A673 (cell line): ENCODE measurements at places on chromosomes 11 and 22.

DNA sequence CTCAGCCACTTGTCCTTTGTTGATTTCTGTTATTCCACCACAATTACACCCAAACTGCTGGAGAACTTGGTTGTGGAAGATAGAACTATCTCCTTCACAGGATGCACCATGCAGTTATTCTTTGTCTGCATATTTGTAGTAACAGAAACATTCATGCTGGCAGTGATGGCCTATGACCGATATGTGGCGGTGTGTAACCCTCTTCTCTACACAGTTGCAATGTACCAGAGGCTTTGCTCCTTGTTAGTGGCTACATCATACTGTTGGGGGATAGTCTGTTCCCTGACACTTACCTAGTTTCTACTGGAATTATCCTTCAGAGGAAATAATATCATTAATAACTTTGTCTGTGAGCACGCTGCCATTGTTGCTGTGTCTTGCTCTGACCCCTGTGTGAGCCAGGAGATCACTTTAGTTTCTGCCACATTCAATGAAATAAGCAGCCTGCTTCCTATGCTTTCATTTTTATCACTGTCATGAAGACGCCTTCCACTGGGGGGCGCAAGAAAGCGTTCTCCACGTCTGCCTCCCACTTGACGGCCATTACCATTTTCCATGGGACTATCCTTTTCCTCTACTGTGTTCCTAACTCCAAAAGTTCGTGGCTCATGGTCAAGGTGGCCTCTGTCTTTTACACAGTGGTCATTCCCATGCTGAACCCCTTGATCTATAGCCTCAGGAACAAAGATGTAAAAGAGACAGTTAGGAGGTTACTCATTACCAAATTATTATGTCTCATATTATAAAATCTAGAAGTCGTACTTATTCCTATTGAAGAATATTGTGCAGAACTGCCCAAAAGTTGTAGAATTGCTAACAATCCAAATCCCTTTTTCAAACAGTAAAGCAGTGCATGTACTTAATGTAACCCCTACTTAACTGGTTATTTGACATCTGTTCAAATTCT lies 53.2 kb downstream of the OR4C6 start:
- peak; percentile 58 for DNase-seq

DNA sequence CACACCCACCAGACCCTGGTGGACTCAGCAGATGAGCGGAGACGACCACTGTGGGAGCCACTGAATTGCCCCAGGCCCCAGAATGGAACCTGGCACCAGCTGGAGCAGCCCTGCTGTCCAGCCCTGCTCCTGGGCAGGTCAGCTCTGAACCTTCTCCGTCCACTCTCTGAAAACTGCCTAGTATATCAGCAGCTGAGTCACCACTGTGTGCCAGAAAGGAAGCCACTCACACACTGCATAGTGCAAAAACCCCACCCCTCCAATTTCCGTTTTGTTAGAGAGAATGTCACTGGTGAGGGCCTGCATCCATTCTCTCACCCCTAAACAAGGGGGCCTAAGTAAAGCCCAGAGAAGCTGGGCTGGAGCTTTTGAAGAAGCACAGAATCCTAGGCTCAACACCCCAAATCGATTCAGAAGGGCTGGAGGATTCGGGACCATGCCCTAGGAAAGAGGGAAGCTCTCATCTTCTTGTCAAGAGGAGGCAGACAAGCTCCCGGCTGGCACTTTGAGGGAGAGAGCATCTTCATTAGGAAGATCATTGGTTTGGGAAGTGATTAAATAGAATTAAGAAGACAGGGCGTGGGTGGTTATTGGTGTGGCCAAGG lies 44.5 kb downstream of the GALNT18 start:
- no peak for DNase-seq

DNA sequence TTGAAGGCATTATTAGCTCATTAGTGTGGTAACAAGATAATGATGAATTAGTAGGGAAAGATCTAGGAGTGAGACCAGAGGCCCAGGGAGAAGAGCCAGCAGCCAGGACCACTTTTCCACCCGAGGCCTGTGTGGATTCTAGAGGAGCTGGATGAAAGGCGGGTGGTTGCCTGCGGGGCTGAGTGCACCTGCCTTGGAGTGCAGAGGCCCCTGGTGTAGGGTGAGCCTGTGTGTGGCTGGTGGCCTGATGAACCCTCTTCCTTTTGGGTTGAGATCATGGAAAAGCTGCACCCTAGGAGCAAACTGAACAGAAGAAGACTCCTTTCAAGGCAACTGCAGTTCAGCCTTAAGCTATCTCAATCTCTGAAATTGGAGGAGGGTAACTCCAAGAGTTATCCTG lies 5.9 kb upstream of the TP53AIP1 start:
- no peak for DNase-seq

DNA sequence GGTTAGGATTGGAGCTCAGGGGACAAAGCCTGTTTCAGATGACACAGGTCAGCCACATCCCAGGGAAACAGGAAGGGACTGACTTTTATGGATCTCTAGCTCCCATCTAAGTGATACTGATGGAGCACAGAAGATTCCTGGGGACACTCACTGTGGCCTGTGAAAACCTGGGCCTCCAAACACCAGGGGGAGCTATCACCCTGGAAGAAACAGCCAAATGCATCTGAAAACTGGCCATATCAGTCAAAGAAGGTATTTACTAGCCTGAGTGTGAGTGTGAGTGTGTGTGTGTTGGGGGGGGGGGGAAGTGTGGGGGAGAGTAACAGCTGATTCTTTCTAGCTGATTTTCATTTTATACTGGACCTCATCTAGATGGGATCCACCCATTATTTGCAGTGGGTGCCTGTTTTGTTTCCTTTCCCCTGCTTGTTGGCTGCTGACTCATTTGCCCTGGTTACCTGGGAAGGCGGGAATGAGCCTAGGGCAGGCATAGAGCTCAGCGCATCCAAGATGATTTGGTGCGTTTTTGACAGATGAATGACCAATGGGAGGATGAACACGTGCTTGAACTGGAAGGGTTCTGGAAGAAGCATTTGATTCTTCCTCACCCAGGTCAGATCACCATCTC lies 284.0 kb downstream of the KIRREL3 start:
- DNase-seq, result peak; percentile 64

DNA sequence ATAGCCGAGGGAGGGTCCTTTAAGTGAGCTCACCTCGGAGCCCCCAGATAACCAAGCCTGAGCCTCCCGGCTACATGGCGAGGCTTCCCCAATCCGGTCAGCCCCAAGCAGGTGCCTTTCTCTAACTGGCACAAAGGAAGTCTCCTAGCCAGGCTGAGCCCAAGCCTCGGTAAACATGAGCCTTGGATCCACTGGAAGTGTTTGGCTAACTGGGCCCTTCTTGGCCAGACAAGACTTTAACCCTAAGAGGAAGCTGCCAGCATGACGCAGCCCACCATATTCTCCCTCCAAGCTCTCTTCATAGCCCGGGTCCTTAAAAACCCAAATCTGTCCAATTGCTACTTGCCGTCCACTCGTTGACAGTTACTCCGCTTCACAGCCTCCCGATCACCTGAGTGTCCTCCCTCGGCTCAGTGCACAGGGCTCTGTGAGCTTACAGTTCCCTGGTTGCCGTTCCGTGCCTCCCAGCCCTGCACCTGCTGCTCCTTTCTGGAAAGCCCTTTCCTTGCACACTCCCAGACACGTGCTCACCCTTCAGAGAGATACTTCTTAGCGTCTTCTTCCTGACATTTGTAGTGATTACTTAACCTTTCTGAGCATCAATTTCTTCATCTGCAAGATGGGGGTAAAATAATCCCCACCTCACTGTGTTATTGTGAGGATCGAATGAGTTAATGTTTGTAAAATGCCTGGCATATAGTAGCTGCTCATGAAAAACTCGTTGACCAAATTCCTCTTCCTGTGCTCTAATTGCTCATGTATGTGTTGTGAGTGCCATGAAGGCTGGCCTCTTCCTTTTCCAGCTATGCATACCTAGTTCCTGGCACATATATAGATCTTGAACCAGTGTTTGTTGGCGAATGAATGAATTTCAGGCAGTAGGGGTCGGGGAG lies 25.6 kb downstream of the TXN2 start:
- DNase-seq, result no peak

DNA sequence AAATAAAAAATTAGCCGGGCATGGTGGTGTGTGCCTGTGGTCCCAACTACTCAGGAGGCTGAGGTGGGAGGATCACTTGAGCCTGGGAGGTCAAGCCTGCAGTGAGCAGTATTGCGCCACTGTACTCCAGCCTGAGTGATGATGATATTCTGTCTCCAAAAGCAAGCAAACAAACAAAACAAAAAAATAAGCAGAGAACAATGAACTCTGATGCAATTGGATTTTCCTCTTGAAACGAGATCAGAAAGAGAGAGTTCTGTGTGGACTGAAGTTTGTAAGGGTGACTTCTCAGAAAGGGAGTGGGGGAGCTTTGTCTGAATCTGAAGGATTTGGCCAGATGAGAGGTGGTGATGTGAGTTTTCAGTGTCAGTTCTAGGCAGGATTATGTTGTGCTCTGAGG lies 6.0 kb upstream of the TMEM123 start:
- DNase-seq, result no peak

DNA sequence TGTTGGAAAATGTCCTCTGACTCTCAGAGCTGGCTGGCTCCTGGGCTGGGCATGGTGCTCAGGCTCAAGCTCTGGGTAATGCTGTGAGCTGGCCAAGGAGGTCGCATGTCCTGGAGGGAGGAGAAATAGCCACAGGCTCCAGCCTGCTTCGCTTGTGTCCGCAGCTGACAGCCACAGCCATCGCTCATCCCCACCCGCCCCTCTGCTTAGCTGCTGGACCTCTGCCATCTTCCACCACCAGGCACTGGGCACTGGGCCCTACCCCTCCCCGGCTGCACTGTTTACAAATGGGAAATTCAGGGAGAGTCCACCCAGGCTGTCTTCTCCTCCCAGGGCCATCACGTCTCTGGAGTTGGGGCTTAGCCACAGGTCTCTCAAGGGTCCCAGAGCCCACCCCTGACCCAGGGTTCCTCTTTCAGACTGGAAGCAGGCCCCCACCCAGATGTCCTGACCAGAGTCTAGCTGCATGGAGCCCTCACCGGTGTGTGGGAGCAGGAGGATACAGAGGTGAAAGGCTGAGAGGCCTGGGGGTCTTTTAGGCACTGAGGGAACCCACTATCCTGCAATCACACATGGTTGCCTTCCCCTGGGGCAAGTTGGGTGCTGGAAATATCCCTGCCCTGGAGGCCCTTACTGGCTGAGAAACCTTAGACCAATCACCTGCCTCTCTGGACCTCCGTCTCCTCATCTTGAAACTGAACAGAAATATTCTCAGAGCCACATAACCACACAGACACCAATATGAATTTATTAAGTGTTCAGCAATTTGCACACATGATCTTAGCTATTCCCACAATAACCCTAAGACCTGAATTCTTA lies 62.7 kb downstream of the CD82 start:
- no peak for DNase-seq

- DNase-seq, result no peak
Observed at GRCh38 chr11:1356007-1356435, 33.7 kb upstream of the BRSK2 start.

GRCh38 chr11:101433151-101433550 lies 150.7 kb downstream of the TRPC6 start:
- no peak for DNase-seq

DNA sequence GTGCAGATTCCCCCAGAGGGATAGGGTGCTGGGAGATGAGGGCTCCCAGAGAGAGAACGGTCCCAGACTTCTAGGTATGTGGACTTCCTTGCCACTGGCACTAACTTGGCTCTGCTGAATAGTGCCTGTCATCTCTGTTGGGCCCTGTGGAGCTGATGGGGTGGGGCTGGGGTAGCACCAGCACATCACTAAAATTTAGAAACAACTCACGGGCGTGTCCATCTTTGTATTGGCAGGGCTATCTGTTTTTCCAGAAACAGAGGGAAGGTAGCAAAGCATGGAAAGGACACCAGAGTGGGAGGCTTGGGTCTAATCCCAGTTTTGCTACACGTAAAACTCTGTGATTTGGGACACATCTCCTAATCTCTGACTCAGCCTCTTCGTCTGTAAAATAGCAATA lies 25.8 kb downstream of the SWAP70 start:
- DNase-seq, result peak; percentile 21

DNA sequence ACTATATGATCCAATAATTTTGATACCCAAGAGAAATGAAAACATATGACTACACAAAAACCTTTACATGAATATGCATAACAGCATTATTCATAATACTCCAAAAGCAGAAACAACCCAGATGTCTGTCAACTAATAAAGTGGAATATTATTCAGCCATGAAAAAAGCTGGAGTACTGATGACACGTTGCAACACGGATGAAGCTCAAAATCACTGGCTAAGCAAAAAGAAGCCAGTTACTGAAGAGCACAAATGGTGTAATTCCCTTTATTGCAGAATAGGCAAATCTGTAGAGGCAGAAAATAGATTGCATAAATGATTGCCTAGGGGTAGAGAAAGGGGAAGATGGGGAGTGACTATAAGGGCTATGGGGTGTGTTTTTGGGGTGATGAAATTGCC lies 117.6 kb upstream of the FGF3 start:
- no peak for DNase-seq

GRCh38 chr22:38005943-38006342 lies 21.6 kb upstream of the SOX10 start:
- DNase-seq, result no peak

- peak; percentile 80 for DNase-seq
Observed at GRCh38 chr22:38317122-38317994, at the start of gene CSNK1E. Gene CSNK1E (minus strand): TSS chr22:38317433. CDS start chr22:38314157, 3,276 bp downstream.

DNA sequence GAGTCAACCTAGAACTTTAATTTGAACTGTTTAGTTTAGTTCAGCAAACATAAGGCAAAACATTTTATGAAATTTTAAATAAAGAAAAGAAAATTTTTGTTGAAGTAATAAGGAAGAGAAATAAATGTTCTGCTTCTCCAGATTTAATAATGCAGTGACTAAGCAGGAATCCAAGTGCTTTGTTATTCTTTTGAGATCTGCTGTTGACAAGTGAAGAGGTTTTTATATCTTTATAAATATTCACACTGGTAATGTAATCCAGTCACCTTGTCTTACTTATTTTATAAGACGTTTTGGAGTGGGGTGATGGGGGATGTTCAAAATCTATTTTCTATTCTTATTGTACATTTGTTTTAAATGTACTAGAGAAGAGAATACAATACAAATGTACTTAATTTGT lies 725.9 kb upstream of the CCDC179 start:
- DNase-seq, result no peak

DNA sequence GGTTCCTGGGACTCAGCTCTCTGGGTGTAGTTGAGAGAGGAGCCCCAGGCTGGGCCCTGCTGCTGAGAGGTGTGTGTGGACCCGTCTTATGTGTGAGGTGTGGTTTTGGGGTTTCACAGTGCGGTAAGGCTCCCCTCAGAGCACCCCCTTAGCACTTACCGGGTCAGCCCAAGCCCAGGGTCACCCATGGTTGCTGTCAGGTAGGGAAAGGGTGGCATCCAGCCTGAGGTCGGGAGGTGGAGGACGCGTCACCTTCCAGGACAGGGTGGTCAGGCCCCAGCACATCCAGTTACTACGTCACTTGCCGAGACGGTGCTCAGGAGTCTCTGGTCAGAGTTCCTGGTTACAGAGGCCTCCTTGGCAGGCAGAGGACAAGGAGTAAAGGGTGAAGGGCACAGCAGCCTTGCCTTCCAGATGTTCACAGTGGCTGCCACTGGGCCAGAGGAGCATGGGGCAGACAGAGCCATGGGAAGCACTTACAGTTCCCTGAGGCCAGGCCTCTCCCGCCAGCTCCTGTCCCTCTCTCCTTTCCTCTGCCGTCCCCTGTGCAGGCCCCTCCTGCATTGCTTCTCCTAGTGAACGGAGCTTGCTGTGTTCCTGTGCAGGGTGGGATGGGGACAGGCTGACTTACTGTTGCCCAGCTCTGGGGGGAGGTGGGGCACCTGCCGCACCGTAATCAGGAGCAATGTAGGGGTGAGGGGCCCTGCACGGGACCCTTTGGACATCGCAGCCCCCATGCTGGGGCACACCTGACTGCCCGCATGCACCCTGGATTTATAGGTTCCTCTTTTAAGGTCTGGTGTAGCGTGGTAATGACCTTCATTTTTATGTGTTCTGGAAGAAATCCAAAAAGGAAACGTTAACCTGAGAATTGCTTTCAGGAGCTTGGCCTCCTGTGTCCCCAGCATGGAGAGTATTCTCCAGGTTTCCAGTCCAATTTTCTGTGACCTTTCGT lies 285.9 kb downstream of the TBC1D22A start:
- DNase-seq, result no peak
